ENCODE measurements at places on chromosomes 1 and 21.

GRCh38 chr1:40783001-40783905 lies at the start of gene KCNQ4:
KCNQ4 (plus strand) TSS chr1:40783787; CDS start chr1:40784094, 307 bp downstream.
- DNase-seq, result no peak

DNA sequence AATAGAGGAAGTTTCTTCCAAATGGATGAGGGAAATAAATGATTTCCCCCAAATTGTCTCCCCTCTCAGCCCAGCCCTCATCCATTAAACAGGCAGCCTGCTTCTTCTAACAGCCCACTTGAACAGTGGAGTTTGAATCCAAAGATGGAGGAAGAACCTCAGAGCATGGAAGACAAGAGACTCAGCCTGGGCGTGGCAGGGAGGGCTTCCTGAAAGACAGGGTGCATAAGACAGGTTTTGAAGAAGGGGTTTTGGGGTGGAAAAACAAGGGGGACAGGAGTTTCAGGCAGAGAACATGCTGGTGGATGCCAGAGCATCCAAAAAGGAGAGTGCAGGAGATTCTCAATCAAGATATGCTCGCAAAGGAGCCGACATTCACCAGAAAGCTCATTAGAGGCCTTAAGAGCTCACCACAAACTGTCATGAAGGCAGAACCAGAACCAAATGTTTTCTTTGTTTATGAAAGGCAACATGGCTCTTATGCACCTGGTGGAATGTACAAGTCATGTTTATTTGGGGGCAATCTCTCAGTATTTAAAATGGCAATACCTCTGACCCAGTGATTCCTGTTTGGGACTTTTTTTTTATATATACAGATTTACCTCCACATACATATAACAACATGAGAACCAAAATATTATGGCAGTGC lies 26.5 kb upstream of the TSPEAR start:
- no peak for DNase-seq

DNA sequence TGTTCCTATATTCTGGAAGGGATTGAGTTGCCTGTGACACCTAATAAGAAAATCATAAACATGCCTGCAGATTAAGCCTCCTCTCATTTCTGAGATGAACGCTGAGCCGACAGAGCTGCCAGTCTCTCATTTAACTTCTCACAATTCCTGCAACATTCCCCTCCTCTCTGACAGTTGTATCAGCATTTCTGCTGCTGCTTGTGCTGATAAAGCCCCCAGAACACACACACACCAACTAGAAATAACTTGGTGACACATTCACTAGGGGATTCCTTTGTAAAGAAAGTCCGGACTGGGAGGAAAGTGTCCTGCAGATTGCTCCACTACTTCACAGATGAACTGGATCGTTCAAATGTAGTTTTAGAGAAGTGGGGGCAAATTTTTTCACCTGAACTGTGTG lies 437.3 kb downstream of the PLA2G4A start:
- no peak for DNase-seq

GRCh38 chr1:85490270-85490985 lies 25.5 kb upstream of the DDAH1 start:
- DNase-seq, result no peak

DNA sequence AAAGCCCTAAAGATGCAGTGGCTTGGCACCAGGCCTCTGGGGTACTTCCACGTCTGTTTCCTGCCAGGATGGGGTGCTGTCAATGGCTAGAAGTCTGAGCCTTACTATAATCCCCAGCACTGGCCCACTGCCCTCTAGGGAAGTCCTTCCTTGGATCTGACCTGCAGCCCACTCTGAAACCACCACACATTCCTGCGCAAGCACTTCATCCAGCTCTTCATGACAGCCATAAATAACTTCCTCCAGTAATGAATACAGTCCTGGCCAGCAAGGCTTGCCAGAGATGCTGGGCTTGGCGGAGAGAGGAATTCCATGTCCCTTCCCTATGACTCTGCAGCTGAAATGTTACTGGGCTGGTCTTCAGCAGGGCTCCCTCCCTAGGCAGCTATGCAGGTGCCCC lies 32.6 kb downstream of the ALPL start:
- DNase-seq, result no peak

DNA sequence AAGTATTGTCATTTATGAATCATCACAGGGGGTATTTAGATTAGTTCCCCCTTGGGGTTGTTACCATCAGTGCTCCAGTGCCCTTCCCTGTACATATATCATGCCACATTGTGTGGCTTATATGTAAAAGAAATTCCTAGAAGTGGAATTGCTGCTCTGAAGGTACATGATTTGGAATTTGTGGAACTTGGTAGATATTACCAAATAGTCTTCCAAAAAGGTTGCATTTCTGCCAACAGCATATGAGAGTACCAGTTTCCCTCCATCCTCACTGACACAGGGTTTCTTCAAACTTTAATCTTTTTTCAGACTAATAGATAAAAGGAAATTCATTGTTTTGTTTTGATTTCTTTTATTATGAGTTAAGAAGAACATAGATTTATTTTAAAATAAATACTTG lies 41.3 kb downstream of the AKNAD1 start:
- no peak for DNase-seq

Data from iPS DF 6.9 (cell line).